HepG2 (cell line): ENCODE measurements at places on chromosomes 7 and 10.

DNA sequence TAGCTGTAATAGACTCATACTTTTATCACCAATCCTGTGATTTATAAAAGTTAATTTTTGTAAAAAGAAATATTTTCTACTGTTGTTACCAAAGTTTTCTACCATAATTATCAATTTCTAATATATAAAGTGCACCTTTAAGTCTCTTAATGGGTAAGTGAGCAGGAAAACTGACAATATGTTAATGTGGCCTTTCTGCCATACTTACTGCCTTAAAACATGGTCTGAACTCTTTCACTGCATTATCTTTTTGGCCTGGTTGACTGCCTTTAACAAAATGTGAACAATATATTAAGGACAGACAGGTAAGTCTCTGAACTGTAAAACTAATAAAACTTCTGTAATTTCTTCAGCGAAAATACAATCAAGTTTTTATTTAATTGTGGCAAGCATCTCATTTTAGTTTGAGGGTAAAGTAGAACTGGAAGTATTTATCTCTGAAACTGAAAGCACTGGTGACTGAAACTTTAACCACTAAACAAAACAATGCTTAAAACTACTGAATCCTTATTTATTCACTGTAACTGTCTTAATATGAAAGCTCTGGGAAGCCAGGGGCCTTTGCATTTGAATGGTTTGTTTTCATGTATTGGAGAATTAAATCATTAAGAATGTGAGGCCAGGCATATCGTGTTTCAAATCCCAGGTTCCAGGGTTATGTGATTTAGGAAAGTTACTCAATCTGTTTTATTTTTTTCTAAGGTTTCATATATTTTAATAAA lies 948.8 kb upstream of the POT1 start:
- H3K4me3 ChIP-seq = no peak overlapping the region
- H3K4me1 ChIP-seq = no peaks in the 10 kb centered on the region
- DNase-seq = no peak
- no peaks in the 10 kb centered on the region for H3K36me3 ChIP-seq
- no peak overlapping the region for H3K27ac ChIP-seq
- no peaks in the 10 kb centered on the region for H3K27me3 ChIP-seq

- H3K4me1 ChIP-seq = no peaks in the 10 kb centered on the region
- H3K4me3 ChIP-seq = no peak overlapping the region
- no peaks in the 10 kb centered on the region for H3K27me3 ChIP-seq
- no peak for DNase-seq
- no peak overlapping the region for H3K27ac ChIP-seq
Measured at GRCh38 chr7:81839708-81840369, 70.0 kb upstream of the HGF start.

- H3K4me1 ChIP-seq = no peaks in the 10 kb centered on the region
- no peaks in the 10 kb centered on the region for H3K36me3 ChIP-seq
- H3K27me3 ChIP-seq = no peaks in the 10 kb centered on the region
- no peak for DNase-seq
Measured at GRCh38 chr10:62582101-62582705, 208.0 kb downstream of the ZNF365 start.

- H3K4me1 ChIP-seq = peaks cover 5% of the 10 kb centered on the region; the same call in 1 of the 2 replicates
- no peaks in the 10 kb centered on the region for H3K27me3 ChIP-seq
- DNase-seq = peak; percentile 66
- H3K27ac ChIP-seq = no peak overlapping the region
- peaks cover 77% of the 10 kb centered on the region for H3K36me3 ChIP-seq
- H3K4me3 ChIP-seq = no peak overlapping the region
Measured at GRCh38 chr7:157386979-157387800, 50.4 kb downstream of the DNAJB6 start.

DNA sequence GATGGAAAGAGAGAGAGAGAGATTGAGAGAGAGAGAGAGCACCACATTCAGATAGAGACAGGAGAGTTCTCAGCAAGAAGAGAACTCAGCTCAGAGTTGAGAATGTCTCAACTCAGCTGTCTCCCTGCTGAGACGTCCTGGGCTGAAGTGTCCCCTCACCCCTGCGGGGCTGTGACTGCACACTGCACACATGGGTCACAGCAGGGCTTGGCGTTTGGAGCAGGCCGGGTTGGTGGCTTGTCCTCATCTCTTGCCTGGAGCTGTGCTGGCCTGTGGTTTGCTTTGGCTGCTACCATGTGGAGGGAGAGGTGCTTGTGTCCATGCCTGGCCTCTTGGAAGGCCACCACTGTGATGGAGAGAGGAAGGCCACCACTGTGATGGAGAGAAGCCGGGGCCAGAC lies 167.9 kb downstream of the RNF216 start:
- peaks cover 30% of the 10 kb centered on the region for H3K4me1 ChIP-seq
- no peaks in the 10 kb centered on the region for H3K36me3 ChIP-seq
- H3K27me3 ChIP-seq = no peaks in the 10 kb centered on the region

DNA sequence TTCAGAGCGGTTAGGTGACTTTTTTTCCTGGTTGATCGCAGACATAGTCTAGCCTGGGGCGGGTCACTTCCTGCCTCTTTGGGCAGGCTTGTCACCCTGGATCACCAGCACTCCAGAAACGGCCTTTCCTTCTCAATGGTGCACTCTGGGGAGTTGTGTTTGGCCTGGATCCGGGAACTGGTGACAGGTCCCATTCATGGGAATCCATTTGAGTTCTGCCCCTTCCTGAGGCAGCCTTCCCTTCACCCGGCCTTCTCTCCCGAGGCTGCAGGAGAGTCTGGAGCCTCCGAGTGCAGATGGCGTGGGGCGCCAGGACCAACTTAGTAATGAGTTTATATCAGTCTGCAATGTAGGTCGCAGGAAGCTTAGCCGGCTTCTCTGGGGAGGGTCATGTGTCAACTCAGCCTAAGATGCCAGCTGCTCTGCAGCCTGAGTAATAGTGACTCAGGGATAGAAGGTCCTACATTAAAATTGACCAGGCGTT lies 54.2 kb downstream of the TACR2 start:
- no peak overlapping the region for H3K27ac ChIP-seq
- no peaks in the 10 kb centered on the region for H3K36me3 ChIP-seq
- peaks cover 23% of the 10 kb centered on the region; the same call in 2 of the 3 replicates for H3K27me3 ChIP-seq
- no peak overlapping the region for H3K4me3 ChIP-seq
- no peak for DNase-seq

GRCh38 chr7:117767951-117768350 lies 105.3 kb downstream of the CTTNBP2 start:
- H3K27ac ChIP-seq = no peak overlapping the region
- H3K4me3 ChIP-seq = no peak overlapping the region
- no peaks in the 10 kb centered on the region for H3K27me3 ChIP-seq

GRCh38 chr7:129168231-129169021 lies 20.0 kb upstream of the SMO start:
- H3K36me3 ChIP-seq = no peaks in the 10 kb centered on the region; the same call in 2 of the 3 replicates
- H3K4me3 ChIP-seq = no peak overlapping the region
- no peak overlapping the region for H3K27ac ChIP-seq
- H3K4me1 ChIP-seq = no peaks in the 10 kb centered on the region

GRCh38 chr7:120609136-120609753 lies 248.7 kb downstream of the TSPAN12 start:
- DNase-seq = no peak
- no peaks in the 10 kb centered on the region for H3K4me1 ChIP-seq
- H3K27me3 ChIP-seq = no peaks in the 10 kb centered on the region
- H3K36me3 ChIP-seq = no peaks in the 10 kb centered on the region
- no peak overlapping the region for H3K4me3 ChIP-seq

GRCh38 chr7:101161692-101162471 lies 3.5 kb downstream of the VGF start:
- no peak overlapping the region for H3K27ac ChIP-seq
- H3K4me1 ChIP-seq = peaks cover 37% of the 10 kb centered on the region
- peaks cover 27% of the 10 kb centered on the region for H3K27me3 ChIP-seq
- H3K36me3 ChIP-seq = no peaks in the 10 kb centered on the region; the same call in none of the 2 replicates

- H3K27ac ChIP-seq = no peak overlapping the region
- DNase-seq = no peak
- H3K4me3 ChIP-seq = no peak overlapping the region
- H3K36me3 ChIP-seq = no peaks in the 10 kb centered on the region
Measured at GRCh38 chr7:16634271-16634738, 11.2 kb downstream of the ANKMY2 start.

DNA sequence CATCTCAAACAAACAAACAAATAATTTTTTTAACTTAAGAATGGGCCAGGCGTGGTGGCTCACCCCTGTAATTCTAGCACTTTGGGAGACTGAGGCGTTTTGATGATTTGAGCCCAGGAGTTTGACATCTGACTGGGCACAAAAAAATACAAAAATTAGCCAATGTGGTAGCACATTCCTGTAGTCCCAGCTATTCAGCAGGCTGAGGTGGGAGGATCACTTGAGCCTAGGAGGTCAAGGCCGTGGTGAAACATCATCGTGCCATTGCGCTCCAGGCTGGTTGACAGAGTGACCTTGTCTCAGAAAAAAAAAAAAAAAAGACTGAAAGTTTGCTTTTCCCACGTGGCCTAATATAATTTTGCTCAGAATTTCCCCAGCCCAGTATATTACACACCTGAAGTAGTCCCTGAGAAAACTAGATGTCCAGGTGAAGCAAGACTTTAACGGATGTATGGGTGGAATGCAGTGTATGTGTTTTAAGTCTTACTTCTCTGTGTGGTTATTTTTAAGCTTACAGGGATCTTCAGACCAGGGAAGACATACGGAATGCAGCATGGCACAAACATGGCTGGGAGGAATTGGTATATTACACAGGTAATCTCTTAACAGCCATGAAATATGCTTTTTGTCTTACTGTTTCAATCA lies 32.6 kb downstream of the NIPSNAP2 start:
- peak; percentile 91 for DNase-seq
- H3K4me3 ChIP-seq = no peak overlapping the region
- no peaks in the 10 kb centered on the region for H3K27me3 ChIP-seq
- H3K36me3 ChIP-seq = peaks cover 15% of the 10 kb centered on the region; the same call in 1 of the 3 replicates

GRCh38 chr7:151927011-151927410 lies 29.2 kb upstream of the GALNTL5 start:
- H3K27me3 ChIP-seq = peaks cover 9% of the 10 kb centered on the region; the same call in 1 of the 3 replicates
- H3K4me1 ChIP-seq = peaks cover 6% of the 10 kb centered on the region
- H3K27ac ChIP-seq = no peak overlapping the region
- H3K4me3 ChIP-seq = no peak overlapping the region

DNA sequence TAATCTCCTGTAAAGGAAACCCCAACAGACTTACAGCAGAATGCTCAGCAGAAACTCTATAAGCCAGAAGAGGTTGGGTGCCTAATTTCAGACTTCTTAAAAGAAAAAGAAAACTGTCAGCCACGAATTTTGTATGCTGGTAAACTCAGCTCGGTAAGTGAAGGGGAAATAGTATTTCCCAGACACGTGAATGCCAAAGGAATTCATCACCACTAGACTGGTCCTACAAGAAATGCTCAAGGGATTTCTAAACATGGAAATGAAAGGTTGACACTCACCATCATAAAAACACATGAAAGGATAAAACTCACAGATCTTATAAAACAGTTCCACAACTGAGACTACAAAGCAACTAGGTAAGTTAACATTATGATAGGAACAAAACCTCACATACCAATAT lies 68.6 kb downstream of the GLCCI1 start:
- H3K4me3 ChIP-seq = no peak overlapping the region
- DNase-seq = no peak
- H3K27ac ChIP-seq = no peak overlapping the region
- H3K4me1 ChIP-seq = no peaks in the 10 kb centered on the region

GRCh38 chr7:1225441-1226185 lies 7.1 kb upstream of the UNCX start:
- no peak overlapping the region for H3K27ac ChIP-seq
- no peaks in the 10 kb centered on the region for H3K36me3 ChIP-seq
- DNase-seq = no peak

DNA sequence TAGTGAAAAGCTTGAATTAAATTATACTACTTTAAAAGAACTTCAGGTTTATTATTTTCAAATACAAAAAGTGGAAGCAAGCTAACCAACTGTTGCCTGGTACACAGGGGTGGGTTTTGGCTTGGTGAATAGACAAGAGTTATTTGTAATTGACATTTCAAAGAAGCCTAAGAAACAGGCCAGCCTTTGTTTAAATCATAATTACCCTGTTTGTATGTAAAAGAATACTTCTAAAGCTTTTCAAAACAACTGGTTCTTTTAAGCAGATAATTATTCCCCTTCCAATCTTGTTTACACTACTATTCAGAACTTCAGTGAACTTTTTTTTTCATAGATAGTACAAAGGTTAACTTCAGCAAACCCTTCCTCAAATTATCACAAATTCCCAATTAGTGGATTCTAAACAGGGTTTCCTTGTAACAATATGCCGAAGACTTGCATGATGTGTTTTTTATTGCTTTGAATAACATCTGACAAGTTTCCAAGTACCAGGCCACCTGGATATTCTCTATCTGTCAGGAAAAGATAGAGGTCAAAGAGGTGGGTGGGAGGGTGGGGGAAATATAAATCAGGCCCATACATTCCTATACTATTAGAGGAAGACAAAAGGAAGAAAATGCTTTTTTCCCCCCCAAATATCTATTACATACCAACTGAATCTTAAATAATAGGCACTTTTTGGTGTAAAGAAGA lies 20.4 kb downstream of the SSMEM1 start:
- peaks cover 52% of the 10 kb centered on the region for H3K4me1 ChIP-seq
- peak overlapping the region; percentile 40 for H3K27ac ChIP-seq
- peak; percentile 53 for DNase-seq
- H3K36me3 ChIP-seq = no peaks in the 10 kb centered on the region
- no peak overlapping the region for H3K4me3 ChIP-seq
- no peaks in the 10 kb centered on the region for H3K27me3 ChIP-seq

DNA sequence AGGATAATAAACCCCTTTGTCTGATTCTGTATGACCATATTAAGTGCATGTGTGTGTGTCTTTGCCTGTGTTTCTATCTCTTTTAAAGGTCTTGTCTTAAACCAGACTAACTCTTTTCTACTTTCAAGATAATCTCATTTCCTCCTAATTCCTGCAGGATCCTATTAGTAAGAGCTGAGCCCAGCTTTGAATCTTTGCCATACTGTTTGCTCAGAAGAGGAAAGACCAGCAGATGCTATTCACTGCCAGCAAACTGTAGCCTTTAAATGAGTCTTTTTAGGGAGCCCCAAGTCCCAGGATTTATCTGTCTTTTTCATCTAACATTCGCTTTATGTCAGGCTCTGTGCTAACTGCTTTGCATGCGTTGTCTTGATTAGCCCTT lies 2.9 kb downstream of the GPR158 start:
- no peak for DNase-seq
- no peak overlapping the region for H3K4me3 ChIP-seq
- H3K36me3 ChIP-seq = no peaks in the 10 kb centered on the region
- no peak overlapping the region for H3K27ac ChIP-seq

DNA sequence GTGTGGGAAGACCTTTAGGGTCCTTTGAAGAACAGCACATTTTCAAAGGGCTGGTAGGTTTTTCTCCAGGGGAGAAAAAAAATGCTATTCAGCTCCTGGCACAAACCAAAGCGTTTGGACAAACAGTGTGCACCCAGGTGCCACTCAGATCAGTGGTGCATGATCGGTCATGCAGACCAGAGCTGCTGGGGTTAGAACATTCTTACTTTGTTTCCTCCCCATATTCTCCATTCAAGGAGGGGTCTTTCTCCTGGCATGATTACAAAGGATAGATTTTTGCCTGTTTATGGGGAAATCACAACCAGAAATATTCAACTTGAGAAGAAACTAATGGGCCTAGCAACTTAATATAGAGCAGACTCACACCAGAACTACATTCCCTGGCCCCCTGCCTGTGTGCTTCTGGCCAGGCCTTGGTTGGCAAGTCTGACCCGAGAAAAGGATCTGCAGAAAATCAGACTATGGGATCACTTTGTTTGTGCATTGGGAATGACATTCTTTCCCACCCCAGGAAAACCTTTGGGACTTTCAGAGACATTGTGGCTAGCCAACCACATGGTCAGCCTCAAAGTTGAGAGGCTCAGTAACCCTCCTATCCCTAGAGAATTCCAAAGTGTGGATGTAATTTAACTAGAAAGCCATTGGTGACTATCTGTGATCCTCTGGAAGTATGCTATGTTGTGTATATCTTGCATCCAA lies 82.3 kb upstream of the FGL2 start:
- H3K36me3 ChIP-seq = no peaks in the 10 kb centered on the region
- DNase-seq = no peak
- H3K27ac ChIP-seq = no peak overlapping the region
- no peaks in the 10 kb centered on the region for H3K4me1 ChIP-seq
